Nephron progenitor cell (in vitro differentiated cells): ENCODE measurements at places on chromosomes 11 and 22.

DNA sequence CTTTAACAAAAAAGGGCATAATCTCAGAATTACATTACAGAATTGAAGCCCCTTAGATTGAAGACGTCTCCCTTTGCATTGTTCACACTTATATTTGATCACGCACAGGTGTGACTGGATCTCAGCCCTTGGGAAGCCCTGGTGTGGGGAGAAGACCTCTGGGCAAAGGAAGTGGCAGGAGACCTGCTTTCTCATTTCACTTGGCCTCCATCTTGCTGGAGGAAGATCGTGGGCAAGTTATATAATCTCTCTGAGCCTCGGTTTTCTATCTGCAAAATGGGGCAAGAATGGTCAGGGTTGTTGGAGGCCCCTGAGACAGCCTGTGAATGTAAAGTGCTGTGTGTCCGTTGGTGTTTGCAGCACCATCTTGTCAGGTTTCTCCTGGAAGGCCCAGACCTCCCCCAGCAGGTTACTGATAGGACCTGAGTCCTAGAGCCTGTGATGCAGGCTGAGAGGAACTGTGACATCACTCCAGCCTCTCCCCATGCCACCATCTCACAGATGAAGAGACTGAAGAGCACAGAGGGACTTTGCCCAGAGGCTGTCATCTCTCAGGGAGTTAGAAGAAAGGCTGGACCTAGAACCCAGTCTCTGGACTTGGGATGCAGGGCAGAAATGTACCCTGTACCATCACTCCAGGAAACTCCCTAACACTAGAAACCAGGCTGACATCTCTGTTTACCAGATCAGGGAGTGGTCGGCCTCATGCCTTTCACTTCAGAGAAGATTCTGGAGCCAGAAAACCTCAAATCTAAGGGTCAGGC lies 1.1 kb upstream of the APOA1 start:
- DNase-seq, result no peak
- H3K36me3 ChIP-seq, result peaks cover 8% of the 10 kb centered on the region
- no peak overlapping the region for H3K27ac ChIP-seq
- H3K4me3 ChIP-seq, result no peak overlapping the region
- peaks cover 45% of the 10 kb centered on the region for H3K4me1 ChIP-seq

GRCh38 chr22:48004936-48005335 lies 1242.5 kb downstream of the TBC1D22A start:
- H3K4me1 ChIP-seq, result no peaks in the 10 kb centered on the region
- no peak overlapping the region for H3K4me3 ChIP-seq
- H3K36me3 ChIP-seq, result no peaks in the 10 kb centered on the region
- peaks cover 15% of the 10 kb centered on the region for H3K27me3 ChIP-seq

DNA sequence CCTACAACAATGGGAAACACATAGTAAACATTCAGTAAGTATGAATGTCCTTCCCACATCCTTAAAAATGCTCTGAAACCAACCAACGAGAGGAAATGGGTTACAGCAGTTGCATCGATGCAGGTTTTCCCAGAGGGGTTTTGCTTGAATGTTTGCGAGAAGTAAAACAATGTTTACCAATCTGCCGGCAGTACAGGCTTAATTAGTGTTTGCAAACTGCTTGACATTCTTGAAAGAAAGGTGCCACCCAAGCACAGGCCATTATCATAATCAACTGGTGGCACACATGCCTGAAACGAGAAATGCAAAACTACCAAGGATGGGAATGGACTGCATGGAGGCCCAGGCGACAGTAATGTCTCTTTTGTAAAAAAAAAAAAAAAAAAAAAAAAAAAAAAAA lies 27.1 kb upstream of the OPCML start:
- no peaks in the 10 kb centered on the region for H3K36me3 ChIP-seq
- no peak overlapping the region for H3K27ac ChIP-seq
- peaks cover 5% of the 10 kb centered on the region for H3K4me1 ChIP-seq
- peaks cover 15% of the 10 kb centered on the region for H3K27me3 ChIP-seq
- no peak for DNase-seq

DNA sequence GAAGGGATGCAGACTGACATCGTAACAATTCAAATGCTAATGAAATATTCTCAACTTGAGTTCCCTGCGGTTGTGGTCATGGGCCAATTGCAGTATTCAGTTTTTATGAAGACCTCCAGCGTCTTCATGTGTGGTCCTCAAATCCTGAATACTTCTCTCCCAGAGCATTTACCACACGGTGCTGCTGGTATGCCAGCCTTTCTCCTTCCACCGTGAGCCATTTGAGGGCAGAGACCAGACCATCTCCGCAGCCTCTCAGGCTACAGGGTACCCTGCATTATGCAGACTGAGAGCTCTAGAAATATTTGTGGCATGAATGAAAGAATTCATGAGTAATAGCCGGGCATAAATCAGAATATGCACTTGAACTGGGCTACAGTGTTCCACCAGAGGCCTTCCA lies 289.7 kb downstream of the ST3GAL4 start:
- DNase-seq, result no peak
- peaks cover 19% of the 10 kb centered on the region for H3K4me1 ChIP-seq
- H3K27ac ChIP-seq, result no peak overlapping the region
- H3K4me3 ChIP-seq, result no peak overlapping the region
- no peaks in the 10 kb centered on the region for H3K27me3 ChIP-seq

- H3K36me3 ChIP-seq, result peaks cover 30% of the 10 kb centered on the region
- H3K4me1 ChIP-seq, result peaks cover 32% of the 10 kb centered on the region
- no peaks in the 10 kb centered on the region for H3K27me3 ChIP-seq
Observed at GRCh38 chr11:110128161-110128560, 35.0 kb downstream of the ZC3H12C start.

- peaks cover 78% of the 10 kb centered on the region for H3K4me1 ChIP-seq
- H3K27me3 ChIP-seq, result peaks cover 10% of the 10 kb centered on the region
- H3K4me3 ChIP-seq, result peak overlapping the region; percentile 85
- H3K36me3 ChIP-seq, result peaks cover 20% of the 10 kb centered on the region
- peak overlapping the region; percentile 86 for H3K27ac ChIP-seq
- peak; percentile 67 for DNase-seq
Observed at GRCh38 chr11:123194337-123195187, 486 bp downstream of the CLMP start.
